ENCODE measurements at places on chromosomes 5 and 9. TPM values are rescaled to one million over a fixed set of nuclear protein-coding genes. Genes with fewer than 3 reads are reported as not detected.

The LRRC19 gene
- total RNA-seq = 0.78 TPM

The ECSCR gene
- 6.2 TPM for total RNA-seq

The ARID3C gene
- total RNA-seq = not detected

The STRBP gene
- 13.5 TPM for total RNA-seq

The OCLN gene
- 23.1 TPM for total RNA-seq

The NTNG2 gene
- 2.0 TPM for total RNA-seq

The SLC25A2 gene
- total RNA-seq = not detected

The TAF11L4 gene
- not detected for total RNA-seq

The STPG3 gene
- total RNA-seq = not detected

The PAIP1 gene
- total RNA-seq = 33.6 TPM

The NR6A1 gene
- total RNA-seq = 3.3 TPM

The MRPS2 gene
- 15.8 TPM for total RNA-seq

The SPATA31C1 gene
- not detected for total RNA-seq

The PKN3 gene
- total RNA-seq = 4.9 TPM

The NHP2 gene
- 63.9 TPM for total RNA-seq

The PCDHGB3 gene
- 4.2 TPM for total RNA-seq

The SLC6A7 gene
- total RNA-seq = not detected

Measured in body of pancreas (tissue), 4 donors.